ENCODE measurements at places on chromosomes 1 and 21.

DNA sequence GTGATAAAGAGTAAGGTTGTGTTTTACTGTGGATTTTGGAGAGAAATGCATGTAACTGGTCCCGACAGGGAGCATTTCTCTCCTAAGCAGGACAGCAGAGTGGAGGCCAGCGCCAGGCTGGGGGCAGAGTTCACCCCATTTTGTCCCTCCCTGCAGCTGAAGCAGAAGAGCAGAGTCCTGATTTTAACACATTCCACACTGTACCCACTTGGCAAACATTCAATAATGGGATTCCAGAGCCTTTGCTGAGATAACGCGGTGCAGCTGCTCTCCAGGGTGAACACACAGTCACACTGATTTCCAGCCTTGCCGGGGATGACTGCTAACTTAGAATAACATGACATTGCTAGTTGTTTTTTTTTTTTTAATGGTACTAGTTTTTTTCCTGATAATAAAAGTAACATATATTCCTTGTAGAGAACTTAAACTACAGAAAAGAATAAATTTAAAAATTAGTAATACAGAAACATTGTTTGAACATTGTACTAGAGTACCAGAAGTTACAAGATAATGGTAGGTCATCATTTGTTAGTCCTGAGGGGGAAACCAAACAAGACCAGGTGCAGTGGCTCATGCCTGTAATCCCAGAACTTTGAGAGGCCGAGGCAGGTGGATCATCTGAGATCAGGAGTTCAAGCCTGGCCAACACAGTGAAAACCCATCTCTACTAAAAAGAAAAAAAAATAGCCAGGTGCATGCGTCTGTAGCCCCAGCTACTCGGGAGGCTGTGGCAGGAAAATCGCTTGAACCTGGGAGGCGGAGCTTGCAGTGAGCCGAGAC is 77.2 kb downstream of the SCCPDH start:
- DNase-seq, result no peak

GRCh38 chr21:46024141-46024540 is 42.6 kb downstream of the COL6A1 start:
- no peak for DNase-seq

DNA sequence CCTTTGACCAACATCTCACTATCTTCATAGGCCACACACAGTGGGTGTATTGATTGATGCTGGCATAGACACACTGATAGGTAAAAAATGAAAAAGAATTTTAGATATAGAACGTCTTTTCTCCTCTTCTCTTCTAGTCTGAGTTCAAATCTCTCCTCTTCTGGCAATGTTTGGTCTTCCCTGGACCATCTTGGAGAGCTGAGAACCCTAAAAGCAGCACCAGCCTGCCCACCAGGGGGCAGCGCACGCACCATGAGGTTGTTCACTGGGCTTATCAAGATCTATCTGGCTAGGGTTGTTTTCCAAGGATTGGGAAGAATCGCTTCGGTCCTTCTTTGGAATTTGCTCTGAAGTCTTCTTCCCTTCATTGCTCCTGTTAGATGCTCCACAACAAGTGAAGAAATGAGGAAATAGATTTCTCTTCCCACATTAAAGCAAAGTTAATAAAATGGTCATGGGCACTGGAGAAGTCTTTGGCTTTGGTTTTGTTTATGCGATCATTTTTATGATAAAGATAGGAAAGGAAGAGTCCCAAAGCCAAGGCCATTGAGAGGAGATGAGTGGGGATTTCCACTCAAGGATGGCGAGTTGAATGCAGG is 104.0 kb upstream of the OLIG2 start:
- DNase-seq, result no peak

- DNase-seq, result no peak
Measured at GRCh38 chr1:240991230-240991629, 365.8 kb downstream of the RGS7 start.

GRCh38 chr1:37761416-37762095 is 3.4 kb downstream of the EPHA10 start:
- no peak for DNase-seq

GRCh38 chr1:205226868-205227583 is 720 bp upstream of the TMCC2 start:
- DNase-seq, result peak; percentile 39

GRCh38 chr1:92989253-92989652 is 28.0 kb upstream of the DIPK1A start:
- DNase-seq, result no peak

DNA sequence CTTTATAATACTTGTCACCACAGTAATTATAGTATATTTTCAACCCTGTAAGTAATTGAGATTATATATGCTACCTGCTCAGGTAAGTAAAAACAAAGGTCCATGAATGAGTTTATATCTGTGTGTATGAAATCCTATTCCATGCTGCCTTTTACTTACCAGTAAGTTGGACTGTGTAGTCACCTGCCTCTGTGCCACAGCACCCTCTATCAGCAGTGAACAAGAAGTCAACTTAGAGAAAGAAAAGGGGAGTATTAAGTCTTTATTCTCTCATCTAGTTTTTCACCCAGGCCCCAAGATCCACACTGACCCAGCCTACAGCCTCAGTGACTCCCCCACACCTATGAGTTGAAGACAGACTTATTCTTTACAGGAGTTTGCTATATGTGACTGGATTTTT is 36.9 kb upstream of the IFI16 start:
- no peak for DNase-seq

DNA sequence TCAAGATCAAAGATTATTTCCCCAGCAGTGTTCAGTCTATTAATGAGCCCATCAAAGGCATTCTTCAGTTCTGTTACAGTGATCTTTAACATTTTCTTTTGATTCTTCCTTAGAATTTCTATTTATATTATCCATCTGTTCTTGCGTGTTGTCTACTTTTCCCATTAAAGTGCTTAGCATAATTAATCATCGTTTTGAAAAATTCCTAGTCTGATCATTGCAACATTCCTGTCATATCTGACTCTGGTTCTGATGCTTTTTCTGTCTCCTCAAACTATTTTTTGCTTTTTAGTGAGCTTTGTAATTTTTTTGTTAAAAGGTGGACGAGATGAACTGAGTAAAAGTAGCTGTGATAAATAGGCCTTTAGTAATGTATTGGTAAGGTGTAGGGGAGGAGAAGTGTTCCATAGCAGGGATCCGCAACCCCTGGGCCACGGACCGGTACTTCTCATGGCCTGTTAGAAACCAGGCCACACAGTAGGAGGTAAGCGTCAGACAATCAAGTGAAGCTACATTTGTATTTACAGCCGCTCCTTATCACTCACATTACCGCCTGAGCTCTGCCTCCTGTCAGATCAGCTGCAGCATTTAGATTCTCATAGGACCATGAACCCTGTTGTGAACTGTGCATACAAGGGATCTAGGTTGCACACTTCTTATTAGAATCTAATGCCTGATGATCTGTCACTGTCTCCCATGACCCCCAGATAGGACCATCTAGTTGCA is 163.3 kb downstream of the PIK3R3 start:
- no peak for DNase-seq

DNA sequence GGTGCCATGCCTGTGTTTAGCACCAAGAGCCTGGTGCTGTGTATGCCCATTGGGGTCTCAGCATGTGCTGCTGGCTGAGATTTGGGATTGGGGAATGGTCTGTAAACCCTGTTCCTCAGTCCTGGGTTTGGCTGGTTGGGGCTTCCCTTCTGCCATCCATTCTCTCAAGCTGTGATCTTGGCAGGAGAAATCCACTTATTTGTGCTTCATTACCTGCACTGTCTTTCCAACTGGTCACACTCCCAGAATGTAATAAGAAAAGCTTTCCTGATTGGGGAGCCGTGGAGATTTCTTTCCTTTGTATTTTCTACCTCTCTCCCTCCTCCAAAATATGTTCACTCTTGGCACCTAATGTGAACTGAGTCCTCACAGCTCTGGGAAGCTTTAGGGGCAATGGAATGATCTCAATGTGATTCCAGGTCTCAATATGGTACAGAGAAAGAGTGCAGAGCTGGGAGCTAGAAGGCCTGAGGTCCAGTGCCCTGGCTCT is 23.0 kb upstream of the KCNA10 start:
- no peak for DNase-seq

GRCh38 chr21:35136586-35137219 is 87.6 kb upstream of the RUNX1 start:
- no peak for DNase-seq

GRCh38 chr1:61362351-61362750 is 280.0 kb downstream of the NFIA start:
- peak; percentile 31 for DNase-seq

GRCh38 chr1:84436876-84437655 is 38.8 kb downstream of the DNASE2B start:
- DNase-seq, result peak; percentile 28

DNA sequence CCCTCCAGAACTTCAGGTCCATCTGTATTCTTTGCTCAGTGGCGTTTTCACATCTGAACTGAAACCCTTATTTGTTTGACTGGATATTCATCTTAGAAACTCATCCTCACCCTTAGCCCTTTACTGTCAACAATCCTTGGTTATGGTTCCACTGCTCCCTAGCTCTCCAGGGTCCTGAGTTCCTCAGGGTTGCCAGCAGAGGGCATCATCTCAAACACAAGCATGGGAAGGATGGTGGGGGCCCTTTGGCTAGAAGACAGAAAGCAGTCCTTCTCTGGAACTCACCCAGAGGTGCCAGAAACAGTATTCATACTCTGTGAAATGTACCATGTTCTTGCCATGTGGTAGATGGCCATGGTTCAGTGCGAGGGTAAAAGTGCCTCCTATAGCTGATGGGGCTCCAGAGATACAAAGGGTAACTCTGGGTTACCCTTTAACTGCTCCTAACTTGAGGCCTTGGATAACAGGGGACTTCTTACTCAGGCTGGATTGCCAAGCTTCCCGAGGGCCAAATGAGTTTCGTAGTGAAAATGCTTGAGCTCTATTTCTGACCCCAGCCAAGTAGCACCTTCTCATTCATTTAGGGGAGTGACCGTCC is 11.3 kb downstream of the NCSTN start:
- no peak for DNase-seq

- no peak for DNase-seq
Measured at GRCh38 chr21:44462834-44463200, 7.5 kb downstream of the LRRC3 start.

DNA sequence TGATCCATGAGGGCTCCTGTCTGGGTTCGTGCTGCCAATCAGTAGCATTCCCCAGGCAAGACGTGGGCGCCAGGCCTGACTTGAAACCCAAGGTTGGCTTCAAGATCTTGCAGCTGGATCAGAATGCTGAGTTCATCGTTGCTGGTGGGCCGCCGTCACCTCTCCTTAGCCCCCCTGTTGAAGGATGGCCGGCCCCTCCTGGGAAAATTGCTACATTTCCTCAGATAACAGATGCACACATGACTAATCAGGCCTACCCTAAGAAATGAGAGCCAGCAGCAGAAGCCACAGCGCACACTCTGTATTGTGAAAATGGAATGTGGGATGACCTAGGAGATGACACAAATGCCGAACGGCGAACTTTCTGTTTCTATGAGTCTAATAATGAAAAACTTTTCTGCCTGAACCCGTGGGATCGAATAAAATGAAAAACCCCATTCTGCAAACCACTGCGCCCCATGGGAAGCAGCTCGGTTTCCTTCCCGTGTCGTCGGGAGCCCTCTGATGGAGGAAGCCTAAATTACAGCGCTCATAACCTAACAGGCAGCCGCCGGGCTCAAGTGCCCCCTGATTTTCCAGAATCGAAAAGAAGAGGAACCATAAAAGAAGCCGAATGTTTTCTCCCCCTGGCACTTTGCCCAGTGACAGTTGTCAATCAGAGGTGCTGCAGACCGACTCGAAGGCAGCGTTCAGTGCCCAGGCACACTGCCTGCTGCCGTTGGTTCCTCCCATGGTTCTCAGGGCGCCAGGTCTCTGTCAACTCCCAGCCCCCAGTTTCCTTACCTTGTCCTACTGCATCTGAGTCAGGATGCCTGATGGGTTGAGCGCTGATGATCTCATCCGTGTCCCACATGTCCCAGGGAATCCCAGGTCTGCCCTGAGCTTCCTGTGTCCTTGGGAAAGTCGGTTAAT is 38.2 kb upstream of the H6PD start:
- DNase-seq, result peak; percentile 81

DNA sequence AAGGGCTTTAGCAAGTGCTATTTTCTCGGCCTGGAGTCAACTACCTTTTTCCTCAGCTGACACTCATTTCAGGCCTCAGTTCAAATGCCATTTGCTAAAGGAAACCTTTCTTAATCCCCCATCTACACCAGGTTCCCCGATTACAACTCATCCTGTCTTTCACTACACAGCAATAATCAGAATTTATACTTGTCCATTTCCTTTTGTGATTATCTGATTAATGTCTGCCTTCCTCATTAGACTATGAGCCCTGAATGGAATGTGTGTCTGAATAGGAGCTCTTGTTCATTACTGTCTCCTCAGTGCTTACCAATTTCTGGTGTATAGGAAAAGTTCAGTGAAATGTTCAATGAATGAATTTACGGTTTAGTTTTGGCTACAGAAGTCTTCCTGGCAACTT is 36.9 kb downstream of the ATP1B1 start:
- no peak for DNase-seq

DNA sequence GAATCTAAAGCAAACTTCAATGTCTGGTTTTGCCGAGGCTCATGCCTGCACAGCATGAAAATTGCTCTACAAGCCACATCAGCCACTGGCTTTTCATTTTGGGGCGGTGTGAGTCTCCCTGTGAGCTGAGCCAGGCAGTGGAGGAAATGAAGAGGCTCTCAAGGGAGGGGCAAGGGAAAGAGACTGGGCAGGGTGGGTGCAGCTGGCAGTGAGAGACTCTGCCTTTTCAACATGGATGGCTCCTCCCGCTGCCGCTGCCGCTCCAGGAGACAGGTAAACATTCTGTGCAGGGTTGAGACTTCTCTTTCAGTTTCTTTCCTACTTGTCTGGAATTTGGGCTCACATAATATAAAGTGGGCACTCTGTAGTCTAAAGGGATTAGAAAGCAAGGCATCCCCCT is 11.3 kb upstream of the CTSE start:
- no peak for DNase-seq

DNA sequence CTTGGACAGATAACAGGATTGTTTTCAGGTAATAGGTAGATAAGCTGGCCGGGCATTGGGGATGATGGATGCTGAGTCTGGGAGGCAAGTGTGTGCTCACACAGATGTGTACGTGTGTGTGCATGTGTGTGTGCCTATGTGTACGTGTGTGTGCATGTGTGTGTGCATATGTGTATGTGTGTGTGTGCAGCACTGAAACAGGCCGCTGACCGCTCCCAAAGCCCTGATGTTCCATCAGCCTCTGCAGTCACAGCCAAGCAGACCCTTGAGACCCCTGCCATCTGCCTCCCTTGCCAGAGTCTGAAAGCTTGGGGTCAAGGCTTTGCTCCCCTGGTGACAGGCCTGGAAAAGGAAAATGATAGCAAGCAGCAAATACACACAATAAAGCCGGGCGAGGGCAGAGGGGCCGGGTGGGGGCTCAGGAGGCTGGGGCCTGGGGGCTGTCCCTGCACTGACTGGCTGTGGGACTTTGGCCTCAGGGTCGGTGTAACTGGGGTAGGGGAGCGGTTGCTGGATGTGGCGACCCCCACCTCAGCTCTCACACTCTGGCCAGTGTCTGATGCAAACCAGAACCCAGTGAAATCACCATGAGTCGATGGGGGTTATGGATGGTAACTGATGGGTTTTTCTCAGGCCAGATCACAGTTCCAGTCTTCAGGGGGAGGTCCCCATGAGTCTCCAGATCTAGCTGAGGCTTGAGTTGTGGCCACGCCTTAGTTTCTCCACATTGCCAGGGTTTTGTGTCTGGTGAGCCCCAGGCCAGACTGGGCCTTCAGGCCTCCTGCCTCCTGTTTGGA is 9.2 kb upstream of the TNFRSF8 start:
- DNase-seq, result no peak

Data from muscle of leg (tissue), 16 donors.